Fibroblast of skin of right quadriceps (primary cell): ENCODE measurements at places on chromosomes 6 and 20.
A peak's percentile ranks its signal among the peaks of the same experiment; 100 is the strongest.

GRCh38 chr6:35018182-35018519 lies 123.0 kb downstream of the TCP11 start:
- DNase-seq = no peak

DNA sequence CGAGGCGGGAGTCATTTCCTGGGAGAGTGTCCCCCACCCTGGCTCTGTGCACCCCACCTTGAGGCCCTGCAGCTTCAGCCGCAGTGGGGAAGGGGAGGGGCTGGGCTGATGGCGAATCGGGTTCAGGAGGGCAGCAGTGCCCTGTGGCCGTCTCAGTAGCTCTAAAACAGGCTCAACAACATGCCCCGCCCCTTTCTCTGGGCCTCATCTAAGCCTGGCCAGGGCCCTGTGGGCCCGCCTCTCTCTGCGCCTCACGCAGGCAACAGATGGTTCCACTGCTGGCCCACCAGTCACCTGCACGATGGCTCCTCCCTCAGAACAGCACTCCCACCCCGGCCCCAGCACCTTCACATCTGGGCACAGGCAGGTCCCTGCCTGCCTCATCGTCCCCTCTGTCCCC lies 30.2 kb downstream of the CHRNA4 start:
- no peak for DNase-seq

DNA sequence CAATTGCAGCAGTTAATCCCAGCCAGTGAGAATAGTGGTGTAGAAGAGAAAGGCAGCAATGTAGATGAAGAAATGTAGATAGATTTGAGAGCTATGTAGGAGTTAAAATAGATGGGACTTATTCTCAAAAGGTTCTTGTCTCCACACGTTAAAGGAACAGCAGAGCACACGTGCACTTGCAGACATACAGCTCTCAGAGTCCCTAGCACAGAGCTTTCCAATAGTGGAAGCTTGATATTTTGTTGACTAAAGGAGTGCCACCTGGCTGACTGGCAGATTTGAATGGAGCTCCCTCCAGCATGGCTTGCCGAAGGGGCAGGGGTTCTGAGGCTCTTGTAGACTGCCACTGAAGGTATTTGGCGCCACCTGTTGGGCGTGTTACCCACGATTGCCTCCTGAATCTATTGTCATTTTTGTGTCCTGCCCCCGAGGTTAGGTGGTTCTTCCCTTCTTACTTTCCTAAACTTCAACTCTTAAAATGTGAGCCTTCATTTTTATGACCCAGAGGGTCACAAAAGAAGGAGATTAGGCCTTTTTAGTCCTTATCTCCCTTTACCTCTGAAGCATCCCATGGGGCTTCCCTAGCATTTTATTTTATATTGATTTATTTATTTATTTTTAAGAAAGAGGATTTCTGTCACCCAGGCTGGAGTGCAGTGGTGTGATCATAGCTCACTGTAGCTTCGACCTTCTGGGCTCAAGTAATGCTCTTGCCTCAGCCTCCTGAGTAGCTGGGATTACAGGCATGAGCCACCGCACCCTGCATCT lies 16.4 kb downstream of the BRD2 start:
- peak; percentile 73 for DNase-seq

DNA sequence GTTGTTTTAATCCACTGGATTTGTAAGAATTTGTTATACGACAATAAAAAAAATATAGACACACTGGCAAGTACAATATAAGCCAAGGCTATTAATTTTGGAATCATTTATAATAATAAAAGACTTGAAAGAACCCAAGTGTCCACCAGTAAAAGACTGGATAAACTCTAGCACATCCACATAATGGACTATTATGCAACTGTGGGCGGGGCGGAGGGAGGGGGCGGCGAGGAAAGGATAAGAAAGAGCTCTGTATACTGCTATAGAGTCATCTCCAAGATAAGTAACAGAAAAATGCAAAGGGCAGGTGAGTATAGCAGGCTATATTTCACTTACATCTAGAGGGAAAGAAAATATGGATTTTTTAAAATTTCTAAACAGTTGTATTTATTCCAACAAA lies 123.3 kb downstream of the TBC1D32 start:
- DNase-seq = no peak

- no peak for DNase-seq
Measured at GRCh38 chr6:71043902-71044301, 87.0 kb upstream of the B3GAT2 start.

- no peak for DNase-seq
Measured at GRCh38 chr6:7960848-7961247, 50.3 kb upstream of the TXNDC5 start.

DNA sequence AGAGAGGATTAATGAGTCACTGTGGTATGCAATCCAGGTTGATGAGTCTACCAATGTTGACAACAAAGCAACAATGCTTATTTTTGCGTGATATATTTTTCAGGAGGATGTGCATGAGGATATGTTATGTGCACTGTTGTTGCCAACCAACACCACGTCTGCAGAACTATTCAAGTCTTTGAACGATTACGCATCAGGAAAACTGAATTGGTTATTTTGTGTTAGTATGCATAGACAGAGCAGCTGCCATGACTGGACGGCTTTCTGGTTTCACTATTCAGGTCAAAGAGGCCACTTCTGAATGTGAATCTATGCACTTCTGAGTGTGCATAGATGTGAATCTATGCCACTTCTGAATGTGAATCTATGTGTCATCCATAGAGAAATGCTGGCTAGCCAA lies 134.0 kb upstream of the GRIK2 start:
- peak; percentile 1 for DNase-seq

DNA sequence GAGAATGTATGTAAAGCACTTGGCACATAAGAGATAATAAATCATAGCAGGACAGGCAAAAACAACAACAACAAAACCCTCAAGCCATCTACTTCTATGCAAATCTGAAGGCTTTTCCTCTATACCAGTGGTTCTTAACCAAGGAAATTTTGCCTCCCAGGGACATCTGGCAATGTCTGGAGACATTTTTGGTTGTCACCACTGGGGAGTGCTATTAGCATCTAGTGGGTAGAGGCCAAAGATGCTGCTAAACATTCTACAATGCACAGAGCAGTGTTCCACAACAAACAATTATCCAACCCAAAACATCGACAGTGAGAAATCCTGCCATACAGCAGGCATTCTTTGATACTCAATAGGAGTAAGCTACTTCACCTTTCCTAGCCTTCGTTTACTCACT lies 28.2 kb downstream of the NDRG3 start:
- no peak for DNase-seq

DNA sequence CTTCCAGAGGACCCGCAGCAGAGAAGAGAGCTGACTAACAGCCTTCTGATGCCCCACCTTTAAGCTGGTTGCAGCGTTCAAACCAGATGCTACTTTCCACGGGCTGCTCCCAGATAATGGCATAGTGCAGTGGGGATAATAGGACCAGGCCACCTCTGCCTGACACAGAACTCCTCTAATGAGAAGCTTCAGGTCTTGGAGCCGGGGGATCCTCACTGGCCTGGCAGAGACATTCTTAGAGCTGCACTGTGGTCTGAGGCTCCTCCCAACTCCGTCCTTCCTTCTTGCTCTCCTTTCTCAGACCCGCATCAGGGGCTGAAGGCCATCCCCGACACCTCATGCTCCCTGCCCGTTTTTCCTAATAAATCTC lies 206.6 kb upstream of the MARCKS start:
- no peak for DNase-seq

DNA sequence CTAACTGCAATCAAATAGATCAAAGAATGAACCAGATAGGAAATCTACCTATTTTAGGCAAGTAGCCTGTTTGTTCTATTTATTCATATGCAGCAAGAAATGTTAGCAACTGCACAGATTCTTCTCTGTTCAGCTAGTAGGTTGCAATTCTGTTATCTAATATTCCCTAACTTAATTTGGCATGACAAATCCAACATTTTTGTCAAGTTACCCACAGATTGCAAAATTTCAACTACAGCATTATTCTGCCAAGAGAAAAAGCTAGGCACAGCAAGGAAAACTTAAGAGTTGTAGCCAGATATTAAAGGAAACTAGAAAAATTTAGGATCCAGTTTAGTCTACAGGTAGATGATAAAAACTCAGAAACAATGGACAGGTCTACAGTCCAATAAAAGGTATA lies 104.4 kb upstream of the SYNCRIP start:
- DNase-seq = no peak

GRCh38 chr6:87824958-87825491 lies 123.0 kb upstream of the AKIRIN2 start:
- DNase-seq = no peak

GRCh38 chr6:130557481-130558112 lies 191.8 kb downstream of the TMEM200A start:
- DNase-seq = no peak

DNA sequence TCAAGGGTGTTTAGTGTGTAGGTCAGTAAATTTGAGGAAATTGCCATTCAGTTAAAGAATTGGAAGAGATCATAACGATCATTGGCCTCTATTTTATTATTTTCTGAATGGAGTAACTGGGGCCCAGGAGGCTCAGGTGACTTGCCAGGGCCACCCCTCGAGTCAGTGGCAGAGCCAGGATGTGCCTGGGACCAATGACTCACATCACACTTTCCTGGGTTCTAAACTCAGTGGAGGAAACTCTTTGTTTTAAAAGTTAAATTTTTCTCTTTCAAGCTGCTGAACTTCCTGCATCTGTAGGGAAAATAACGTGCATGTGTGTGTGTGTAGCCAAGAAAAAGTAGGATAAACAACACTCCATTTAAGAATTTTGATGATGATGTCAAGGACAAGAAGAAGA lies 135.5 kb downstream of the MYLK4 start:
- DNase-seq = no peak

DNA sequence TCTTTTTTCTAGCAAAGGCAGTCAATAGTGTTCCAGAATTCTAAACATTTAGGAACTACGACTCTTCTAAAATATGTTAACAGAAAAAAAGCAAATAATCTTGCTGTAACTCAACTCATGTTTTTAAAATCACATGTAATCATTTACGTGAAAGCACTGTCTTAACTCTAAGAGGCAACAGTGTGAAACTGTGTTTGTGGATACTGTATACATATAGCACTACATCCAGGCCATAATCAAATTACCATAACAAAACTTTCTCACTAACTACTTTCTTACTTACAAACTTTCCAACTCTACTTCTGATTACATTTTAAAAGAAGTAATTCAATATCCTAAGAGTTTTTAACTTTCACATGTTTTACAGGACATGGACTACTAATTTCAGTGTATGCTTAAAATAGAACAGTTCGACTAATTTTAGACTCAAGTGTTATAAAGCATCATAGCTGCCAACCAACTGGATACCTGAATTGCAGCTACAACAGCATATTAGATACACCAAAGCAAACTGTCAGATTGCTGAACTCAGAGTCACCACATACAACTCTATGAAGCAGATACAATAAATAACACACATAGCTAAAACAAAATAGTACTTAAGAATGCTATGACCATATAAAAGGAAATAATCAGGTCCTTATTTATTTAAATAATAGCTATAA lies 121.6 kb upstream of the BEND6 start:
- no peak for DNase-seq

- DNase-seq = no peak
Measured at GRCh38 chr6:136975089-136975715, 53.1 kb downstream of the SLC35D3 start.

DNA sequence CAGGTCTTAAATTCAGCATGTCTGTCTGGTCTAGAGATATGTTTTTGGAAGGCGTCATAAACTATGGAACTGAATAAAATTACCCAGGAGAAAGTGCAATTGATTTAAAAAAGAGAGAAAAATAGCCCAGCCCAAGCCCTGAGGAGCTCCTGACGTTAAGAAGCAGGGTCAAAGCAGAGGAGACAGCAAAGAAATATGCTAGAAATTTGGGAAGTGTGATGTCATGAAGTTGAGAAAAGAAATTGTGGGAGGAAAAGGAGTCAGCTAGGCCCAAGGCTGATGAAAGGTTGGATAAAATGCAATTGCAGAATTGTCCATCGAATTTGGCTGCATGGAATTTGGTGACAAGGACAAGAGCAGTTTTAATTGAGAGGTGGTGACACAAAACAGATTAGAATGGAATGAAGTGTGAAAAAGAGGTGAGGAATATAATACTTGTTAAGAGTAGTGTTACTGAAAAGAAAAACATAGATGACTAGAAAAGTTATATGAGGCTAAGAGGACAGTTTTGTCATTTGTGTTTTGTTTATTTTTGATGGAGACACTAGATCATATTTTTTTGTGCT lies 381.6 kb downstream of the LAMA2 start:
- DNase-seq = peak; percentile 24

- peak; percentile 42 for DNase-seq
Measured at GRCh38 chr6:3421791-3422434, 34.9 kb downstream of the SLC22A23 start.

GRCh38 chr6:90080876-90081481 lies 186.7 kb downstream of the GJA10 start:
- no peak for DNase-seq

DNA sequence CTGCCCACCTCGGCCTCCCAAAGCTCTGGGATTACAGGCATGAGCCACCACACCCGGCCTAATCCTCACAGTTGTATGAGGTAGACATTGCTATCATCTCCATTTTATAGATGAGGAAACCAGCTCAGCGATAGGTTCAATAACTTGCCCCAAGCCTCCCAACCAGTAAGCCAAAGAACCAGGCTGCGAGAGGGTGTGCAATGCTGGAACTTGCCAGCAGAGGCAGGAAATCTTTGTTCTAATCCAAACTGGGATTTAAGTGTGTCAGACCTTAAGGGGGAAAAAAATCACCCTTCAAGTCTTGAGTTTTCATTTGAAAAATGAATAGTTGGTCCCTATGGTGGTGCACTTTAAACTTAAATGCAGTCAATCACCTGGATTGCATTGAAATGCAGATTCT lies 20.1 kb upstream of the RNGTT start:
- DNase-seq = peak; percentile 38

- DNase-seq = no peak
Measured at GRCh38 chr6:43886717-43887339, 116.8 kb downstream of the VEGFA start.

- DNase-seq = no peak
Measured at GRCh38 chr6:36559011-36559793, 11.9 kb upstream of the STK38 start.

DNA sequence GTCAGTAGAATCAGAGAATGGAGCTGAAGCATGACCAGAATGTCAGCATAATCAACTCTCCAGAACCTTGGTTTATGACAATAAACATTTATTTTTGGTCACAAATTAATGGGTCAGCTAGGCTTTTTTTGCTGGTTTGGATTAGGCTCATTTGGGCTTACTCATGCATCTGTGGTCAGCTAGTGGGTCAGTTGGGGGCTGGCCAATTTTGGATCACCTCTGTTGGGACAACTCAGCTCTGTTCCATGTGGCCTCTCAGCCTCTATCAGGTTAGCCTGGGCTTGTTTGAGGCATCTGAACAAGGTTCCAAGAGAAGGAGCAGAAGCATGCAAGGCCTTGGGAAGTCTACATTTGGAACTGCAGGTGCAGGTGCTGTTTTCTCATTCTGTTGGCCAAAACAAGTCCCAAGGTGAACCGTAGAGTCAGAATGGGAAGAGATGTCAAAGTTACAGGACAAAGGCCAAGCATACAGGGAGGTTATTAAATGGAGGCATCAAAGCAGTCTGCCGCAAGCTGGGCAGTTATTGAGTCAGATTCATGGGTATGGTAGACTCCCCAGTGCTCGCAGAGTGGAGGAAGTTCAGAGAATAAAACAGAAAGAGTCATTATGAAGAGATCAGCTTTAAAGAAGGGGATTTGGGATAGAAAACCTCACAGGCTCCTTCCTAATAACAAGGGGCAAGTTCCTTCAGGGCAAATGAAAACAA lies 173.0 kb downstream of the PLCB4 start:
- no peak for DNase-seq

GRCh38 chr20:49151436-49151835 lies 36.7 kb downstream of the STAU1 start:
- no peak for DNase-seq

GRCh38 chr6:29696147-29697125 lies 15.5 kb upstream of the ZFP57 start:
- DNase-seq = no peak

- no peak for DNase-seq
Measured at GRCh38 chr6:150710236-150710635, 110.6 kb downstream of the PLEKHG1 start.
